Activated CD4-positive, alpha-beta T cell treated with anti-CD3 and anti-CD28 coated beads, Interleukin-2, amount 50 U/mL, for 48 hours (primary cell): ENCODE measurements at places on chromosomes 4 and X.

DNA sequence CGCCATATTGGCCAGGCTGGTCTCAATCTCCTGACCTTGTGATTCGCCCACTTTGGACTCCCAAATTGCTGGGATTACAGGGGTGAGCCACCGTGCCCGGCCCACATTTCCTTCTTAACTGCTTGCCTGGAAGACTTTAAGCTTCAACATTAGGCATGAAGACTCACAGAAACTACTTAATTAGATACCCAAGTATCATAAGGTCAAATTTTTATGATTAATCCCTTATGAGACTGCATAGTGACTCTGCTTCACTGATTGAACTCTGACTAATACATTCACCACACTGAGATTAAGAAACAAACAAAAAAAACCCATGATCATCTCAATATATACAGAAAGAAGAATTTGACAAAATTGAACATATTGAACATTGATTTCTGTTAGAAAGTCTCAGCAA is 87.4 kb upstream of the KCTD8 start:
- DNase-seq = no peak

- DNase-seq = no peak
These were observed 2.7 kb downstream of the BCOR start for GRCh38 chrX:40094900-40095582.

- no peak for DNase-seq
These were observed 20.4 kb upstream of the TBC1D14 start for GRCh38 chr4:6889101-6889735.

DNA sequence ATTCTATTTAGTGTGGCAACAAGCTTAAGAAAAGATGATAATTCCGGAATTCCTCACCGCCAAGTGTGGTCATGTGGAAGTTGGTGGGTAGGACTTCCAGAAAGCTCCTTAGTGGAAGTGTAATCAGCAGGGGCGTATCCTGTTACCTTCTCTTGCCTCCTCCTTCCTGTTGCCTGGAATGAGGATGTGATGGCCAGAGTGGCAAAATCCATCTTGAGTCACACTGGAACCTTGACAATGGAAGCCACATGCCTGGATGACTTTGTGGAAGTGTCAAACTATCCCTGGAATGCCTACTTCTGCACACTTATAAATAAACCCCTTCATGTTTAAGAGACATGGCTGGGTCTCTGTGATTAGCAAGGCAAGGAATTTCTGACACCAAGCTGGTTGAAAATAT is 191.0 kb downstream of the PRDM5 start:
- no peak for DNase-seq

DNA sequence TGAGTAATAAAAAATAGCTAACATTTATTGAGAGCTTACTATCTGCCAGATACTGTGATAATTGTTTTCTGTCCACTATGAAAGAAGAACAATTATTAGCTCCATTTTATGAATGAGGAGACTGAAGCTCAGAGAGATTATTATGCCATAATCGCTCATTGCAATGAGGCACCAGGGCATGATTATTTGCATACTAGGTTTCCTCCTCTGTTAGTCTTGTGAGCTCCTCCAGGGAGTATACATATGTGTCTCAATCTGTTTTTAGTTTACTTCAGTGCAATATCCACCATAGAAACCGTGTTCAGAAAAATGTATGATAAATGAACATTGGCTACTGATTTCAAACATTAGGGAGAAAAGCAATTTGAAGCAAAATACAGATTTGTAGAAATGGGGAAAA is 139.4 kb upstream of the OTUD4 start:
- DNase-seq = no peak

DNA sequence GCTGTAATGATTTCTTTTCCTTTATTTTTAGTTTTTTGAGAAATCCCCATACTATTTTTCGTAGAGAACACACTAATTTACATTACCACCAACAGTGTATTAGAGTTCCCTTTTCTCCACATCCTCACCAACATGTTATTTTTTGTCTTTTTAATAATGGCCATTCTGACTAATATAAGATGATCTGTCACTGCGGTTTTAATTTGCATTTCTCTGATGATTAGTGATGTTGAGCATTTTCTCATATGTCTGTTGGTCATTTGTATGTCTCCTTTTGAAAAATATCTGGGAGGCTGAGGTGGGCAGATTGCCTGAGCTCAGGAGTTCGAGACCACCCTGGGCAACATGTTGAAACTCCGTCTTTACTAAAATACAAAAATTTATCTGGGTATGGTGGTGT is 30.2 kb downstream of the SPINK2 start:
- no peak for DNase-seq

DNA sequence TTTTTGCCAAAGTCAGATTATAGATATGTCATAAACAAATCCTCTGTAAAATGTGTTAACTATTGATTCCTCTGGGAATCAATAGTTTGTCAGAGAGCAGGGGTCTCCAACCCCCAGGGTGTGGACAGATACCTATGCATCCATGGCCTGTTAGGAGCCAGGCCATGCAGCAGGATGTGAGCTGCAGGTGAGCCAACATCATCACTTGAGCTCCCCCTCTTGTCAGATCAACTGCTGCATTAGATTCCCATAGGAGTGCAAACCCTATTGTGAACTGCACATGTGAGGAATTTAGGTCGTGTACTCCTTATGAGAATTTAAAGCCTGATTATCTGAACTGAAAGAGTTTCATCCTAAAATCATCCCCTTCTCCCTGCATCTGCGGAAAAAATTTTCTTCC is 1365.4 kb downstream of the ARAP2 start:
- DNase-seq = no peak

DNA sequence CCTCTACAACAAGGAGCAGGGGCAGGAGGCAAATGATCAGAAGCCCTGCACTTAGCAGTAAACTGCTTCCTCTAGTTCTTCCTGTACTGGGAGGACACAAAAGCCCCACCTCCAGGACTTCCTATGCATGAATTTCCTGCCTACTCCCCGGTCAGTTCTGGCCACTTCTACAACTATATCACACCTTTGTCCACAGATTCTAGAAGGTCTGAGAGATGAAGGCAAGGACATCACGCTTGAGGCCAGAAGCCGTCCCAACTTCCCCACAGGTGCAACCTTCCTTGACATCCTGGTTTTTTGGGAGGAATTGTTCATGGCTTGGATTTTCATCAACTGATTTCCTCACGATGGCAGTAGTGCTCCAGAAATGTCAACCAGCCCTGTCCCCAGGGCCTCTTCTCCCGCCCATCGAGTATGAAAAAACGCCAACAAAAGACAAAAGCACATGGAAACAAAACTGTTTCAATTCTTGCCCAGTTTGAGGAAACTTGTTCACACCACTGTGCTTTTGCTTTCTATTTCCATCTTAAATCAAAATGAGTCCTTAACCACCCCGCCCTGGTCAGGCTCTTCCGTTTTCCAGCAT is 206.5 kb upstream of the STK26 start:
- peak; percentile 67 for DNase-seq

GRCh38 chrX:13764281-13764680 is 29.7 kb downstream of the OFD1 start:
- no peak for DNase-seq

DNA sequence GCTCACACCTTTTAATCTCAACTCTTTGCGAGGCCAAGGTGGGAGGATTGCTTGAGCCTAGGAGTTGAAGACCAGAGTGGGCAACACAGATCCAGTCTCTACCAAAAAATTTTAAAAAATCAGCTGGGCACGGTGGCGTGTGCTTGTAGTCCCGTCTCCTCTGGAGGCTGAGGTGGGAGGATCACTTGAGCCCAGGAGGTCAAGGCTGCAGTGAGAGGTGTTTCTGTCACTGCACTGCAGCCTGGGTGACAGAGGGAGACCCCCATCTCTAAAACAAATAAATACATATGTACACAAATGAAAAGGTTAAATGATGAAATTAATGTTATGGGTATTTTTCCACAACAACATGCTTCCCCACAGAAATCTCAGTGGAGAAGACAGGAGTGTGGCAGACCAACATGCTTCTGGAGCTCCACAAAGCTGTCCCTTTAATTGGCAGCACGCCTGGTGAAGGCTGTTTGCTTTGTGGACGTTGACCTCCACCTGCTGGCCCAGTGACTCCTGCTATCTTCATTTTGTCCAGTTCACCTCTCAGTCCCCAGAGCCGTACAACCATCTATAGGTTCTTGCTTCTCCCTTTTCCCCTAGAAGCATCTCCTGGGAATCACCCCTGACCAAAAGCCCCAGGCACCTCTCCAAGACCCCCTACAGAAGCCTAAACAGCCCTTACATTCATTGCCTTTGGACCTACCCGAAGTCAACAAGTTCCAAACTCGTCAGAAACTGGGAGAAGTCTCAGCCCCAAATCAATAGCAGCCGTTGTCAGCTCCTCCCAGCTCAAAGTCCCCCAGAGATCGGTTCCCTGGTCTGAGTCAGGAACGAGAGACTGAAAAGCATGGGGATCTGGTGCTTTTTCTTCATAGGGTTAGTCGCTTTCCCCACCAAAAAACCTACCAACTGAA is 36.4 kb upstream of the CD99 start:
- DNase-seq = no peak

DNA sequence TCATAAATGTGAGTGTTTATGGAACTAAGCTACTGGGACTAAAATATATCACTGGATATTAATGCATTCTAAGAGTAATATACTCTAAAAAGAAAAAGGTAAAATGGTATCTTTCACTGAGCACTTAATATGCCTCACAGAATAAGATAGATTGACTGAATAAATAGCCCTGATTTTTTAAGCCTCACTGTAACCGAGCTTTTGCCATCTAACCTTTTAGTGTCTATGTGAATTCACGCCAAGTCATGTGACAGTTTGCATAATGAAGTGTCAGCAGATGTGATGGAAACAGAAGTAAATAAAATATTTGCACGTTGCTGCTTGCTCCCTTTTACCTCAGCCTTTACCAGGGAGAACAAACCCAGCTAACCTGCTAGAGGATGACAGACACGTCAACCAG is 119.7 kb upstream of the NWD2 start:
- DNase-seq = no peak

- DNase-seq = no peak
These were observed 332.1 kb downstream of the PABPC4L start for GRCh38 chr4:133869486-133869885.

DNA sequence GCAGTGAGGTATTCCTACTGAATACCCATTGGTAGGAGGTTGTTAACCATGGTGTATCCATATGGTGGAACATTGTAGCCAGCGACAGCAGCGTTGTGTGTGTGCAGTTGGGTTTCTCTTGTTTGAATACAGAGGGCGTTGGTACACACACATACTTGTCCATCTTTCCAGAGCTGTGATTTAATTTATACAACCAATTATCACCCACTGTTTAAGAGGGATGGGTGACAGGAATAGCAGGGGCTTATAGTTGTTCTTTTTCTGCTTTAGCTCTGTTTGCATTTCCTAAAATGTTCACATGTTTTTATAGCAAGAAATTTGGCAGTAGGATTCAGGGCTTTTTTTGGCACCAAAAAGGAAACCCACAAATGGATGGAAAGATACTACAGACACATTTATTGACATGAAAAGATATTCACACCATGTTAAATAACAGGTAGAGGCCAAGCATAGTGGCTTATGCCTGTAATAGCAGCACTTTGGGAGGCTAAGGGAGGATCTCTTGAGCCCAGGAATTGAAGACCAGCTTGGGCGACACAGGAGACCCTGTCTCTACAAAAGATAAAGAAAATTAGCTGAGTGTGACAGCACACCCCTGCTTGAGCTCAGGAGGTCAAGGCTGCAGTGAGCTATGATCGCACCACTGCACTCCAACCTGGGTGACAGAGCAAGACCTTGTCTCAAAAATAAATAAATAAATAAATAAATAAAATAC is 60.6 kb downstream of the TNIP2 start:
- DNase-seq = no peak

GRCh38 chr4:40388239-40388638 is 53.1 kb downstream of the CHRNA9 start:
- DNase-seq = no peak

DNA sequence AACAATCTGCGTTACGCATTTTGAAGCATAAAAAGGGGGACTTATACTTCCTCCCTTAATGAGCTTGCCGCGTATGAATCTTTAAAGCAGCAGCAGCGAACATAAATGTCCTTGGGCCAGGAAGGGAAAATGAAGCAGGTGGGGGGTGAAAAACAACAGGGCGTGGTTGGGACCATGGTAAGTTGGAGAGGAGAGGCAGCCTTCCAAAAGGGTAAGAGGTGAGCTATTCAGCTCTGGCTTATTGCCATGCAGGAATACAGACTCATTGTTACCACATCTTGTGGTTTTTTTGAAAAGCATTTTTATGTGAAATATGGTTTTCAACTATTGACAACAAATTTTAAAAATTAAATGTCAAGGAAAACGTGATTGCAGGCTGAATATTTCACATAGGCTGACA is 710.7 kb upstream of the FAM241A start:
- DNase-seq = no peak

GRCh38 chr4:182248295-182248694 is 5.1 kb downstream of the TENM3 start:
- no peak for DNase-seq

DNA sequence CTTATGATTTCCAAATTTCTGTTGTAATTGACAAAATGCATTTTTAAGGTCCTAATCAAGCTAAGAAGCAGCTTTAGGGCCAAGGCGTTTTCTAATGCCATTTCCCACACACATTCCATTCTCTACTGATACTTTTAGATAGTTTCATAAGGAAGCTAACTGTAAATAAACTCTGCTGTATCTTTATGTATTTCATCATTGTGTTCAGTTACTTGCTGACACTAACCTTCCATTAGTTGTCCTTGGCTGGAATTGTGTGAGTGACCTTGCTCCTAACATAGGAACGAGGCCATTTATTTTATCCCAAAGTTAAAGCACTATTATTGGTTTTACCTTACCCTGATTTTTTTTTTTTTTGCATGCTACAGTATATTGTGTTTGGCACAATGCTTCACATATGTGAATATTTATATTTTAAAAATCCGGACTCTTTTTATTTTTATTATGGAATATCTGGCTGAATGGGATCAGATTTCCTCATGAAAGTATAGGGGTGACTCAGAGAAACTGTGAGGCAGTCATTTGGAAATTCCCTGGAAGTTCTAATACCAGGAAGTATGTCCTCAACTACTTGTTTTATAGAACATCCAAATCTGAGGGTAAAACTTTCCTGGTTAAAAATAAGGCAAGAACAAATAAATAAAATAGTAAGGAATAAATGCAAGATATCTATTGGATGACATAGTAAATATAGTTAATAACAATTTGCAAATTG is 62.7 kb upstream of the SORBS2 start:
- DNase-seq = no peak

DNA sequence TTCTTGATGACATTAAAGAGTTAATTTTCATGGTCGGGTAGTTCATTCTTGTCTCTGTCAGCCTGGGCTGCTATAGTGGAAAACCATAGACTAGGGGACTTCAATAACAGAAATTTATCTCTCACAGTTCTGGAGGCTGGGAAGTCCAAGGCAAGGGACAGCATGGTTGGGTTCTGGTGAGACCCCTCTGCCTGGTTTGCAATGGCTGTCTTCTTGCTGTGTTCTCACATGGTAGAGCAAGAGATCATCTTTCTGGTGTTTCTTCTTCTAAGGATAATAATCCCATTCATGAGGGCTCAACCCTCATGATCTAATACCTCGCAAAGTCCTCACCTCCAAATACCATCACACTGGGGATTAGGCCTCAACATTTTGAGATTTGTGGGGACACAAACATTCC is 50.1 kb downstream of the RHOH start:
- no peak for DNase-seq

GRCh38 chrX:97524340-97524739 is 640.6 kb downstream of the RPA4 start:
- DNase-seq = no peak

- DNase-seq = no peak
These were observed 121.0 kb upstream of the STOX2 start for GRCh38 chr4:183783991-183784553.
